IMR-90 (cell line): ENCODE measurements at places on chromosomes 2 and 18.

DNA sequence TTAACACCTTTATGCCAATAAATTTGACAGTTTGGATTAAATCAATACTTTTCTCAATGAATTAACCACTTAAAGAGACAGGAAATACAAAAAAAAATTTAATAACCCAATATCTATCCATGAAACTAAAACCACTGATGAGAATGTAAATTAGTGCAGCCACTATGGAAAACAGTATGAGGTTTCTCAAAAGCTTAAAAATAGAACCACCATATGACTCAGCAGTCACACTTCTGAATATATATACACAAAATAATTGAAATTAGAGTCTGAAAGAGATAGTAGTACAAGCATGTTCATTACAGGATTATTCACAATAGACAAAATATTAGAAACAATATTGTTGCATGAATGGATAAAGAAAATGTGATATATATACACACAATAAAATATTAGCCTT lies 382.1 kb upstream of the SETBP1 start:
- no peak for DNase-seq

- DNase-seq, result peak; percentile 99
Measured at GRCh38 chr2:55862246-55862645, 61.3 kb downstream of the EFEMP1 start.

GRCh38 chr2:237693291-237693994 lies 66.1 kb downstream of the LRRFIP1 start:
- DNase-seq, result peak; percentile 69

GRCh38 chr2:3451169-3451568 lies 68.2 kb downstream of the ADI1 start:
- no peak for DNase-seq

- peak; percentile 15 for DNase-seq
Measured at GRCh38 chr2:203790134-203790852, 77.3 kb upstream of the CTLA4 start.

DNA sequence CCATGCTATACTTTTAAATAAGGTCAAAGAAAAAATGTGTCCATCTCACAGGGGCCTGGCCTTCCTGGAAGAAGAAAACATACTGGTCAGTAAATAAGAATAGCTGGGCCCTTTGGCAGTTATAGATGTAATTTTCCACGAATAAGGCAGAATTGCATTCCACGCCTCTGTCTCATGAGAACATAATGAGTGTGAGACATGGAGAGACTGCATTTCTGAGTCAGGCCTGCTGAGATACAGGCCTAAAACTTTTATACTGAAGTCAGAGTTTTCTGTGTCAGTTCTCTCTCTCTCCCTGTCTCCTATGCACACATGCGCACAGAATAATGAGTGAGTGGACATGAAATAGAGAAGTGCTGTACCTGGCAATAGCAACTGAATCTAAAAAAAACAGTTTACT lies 20.4 kb upstream of the IL1R1 start:
- DNase-seq, result peak; percentile 95

DNA sequence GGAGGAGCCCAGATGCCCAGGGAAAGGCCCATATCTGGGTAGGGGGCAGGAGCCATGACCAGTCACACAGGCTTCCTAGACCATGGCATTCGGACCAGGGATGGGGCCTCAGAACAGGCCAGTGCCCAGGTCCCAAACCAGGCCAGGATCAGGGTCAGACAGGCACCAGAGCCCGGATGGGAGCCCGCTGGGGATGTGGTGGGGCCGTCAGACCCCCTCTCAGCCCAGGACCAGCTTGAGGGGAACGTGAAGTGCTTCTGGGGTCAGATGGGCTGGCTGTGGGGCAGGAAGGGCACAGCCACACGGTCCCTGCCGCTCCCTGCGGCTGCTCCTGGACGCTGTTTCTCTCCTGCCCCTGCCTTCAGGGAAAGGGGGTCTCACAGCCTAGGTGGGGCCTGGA lies 39.1 kb downstream of the SNED1 start:
- no peak for DNase-seq

DNA sequence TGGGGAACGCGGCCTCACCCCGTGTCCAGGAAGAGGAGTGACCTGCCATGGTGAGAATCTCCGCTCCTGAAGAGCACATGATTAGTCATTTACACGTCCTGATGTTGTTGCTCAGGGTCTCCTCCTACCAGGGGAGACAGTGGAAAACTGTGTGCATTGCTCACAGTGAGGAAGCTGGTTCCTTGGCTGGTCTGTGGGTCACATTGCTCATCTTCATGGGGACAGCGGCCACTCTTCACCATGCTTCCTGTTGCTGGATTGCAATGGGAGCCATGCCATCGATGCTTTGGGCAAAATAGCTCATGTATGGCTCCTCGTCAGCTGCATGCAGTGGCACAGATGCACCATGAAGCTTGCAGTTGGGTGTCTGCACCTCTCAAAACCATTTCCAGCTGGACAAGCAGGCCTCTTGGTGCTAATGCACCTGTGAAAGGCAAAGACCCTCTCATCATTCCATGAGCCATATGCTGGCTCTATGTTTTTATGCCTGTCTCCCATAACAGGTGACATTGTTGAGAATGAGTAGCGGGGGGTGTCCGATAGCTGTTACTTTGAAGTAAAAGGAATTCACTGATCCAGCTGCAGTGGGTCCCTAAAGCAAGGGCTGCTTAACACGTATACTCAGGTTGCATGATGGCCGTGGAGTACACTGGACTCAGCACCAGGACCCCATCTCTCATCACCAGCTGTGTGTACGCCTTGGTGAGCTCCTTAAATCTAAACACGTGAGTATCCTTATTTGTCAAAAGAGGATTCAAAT lies 135.0 kb upstream of the ALKAL2 start:
- no peak for DNase-seq

GRCh38 chr18:9329471-9329870 lies 5.1 kb upstream of the TWSG1 start:
- DNase-seq, result no peak

- no peak for DNase-seq
Measured at GRCh38 chr18:36867056-36867455, 38.1 kb downstream of the KIAA1328 start.

DNA sequence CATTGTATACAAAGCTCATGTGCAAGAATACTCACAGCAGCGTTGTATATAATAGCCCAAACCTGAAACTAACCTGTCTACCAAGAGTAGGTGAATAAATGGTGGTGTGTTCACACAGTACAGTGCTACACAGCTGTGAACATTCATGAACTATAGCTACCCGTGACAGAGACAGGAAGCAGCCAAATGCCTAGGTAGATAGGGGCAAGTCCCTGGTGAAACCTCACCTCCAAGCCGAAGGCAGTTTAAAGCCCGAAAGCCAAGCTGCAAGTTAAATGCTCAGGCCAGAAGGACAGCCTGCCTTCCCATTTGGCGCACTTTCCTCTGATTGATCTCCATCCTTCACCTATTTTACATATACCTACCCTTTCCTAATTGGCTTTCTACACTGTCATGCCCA lies 36.5 kb upstream of the IMPA2 start:
- no peak for DNase-seq

- DNase-seq, result no peak
Measured at GRCh38 chr18:29174891-29175290, 998.0 kb upstream of the CDH2 start.

DNA sequence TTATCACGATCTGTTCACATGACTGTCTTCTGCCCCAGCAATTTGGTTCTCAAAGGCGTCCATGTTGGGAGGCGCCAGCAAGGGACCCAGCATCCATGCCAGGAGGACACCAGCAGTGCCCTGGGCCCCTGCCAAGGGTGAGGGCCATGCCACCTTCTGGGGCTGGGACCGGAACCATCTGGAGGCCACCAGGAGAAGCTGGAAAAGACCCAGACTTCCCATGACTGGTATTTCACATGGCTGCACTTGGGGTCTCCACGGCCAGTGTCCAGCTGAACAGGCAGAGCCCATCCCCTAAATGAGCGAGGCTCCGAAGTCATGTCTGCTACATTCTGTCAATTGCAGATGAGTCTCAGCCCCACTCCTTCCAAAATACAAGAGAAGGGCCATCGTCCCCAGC lies 306.8 kb upstream of the HS6ST1 start:
- DNase-seq, result no peak

DNA sequence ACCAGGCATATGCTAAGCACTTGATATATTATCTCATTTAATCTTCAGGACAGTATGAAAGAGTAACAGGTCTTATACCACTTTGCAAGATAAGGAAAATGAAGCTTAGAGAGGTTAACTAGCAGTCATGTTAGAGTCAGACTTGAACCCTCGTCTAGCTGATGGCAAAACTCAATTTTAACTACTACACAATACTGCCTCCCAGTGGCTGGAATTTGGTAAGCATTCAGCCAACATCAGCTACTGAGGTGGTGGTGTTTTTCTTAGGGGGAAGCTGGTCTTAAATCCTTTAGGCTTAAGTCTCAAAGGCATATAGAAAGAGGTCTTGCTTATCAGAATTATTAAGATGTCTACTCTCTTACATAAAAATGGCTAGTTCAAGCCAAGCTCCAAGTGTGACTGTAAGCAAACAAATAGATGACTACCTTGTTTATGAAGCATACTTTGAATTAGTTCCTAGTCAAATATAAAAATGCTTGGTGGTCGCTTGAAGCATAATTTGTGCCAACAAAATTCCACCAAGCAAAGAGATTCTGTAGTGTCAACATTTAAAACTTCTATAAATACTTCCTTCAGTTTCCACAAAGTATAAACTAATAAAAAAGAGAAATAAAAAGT lies 325.4 kb upstream of the FIGN start:
- DNase-seq, result peak; percentile 21

GRCh38 chr2:127675331-127676261 lies at the start of gene LIMS2:
Gene LIMS2 (minus strand): TSS chr2:127675530. CDS start chr2:127675024, 506 bp downstream.
- peak; percentile 33 for DNase-seq

- DNase-seq, result no peak
Measured at GRCh38 chr2:184646593-184646992, 48.3 kb downstream of the ZNF804A start.

DNA sequence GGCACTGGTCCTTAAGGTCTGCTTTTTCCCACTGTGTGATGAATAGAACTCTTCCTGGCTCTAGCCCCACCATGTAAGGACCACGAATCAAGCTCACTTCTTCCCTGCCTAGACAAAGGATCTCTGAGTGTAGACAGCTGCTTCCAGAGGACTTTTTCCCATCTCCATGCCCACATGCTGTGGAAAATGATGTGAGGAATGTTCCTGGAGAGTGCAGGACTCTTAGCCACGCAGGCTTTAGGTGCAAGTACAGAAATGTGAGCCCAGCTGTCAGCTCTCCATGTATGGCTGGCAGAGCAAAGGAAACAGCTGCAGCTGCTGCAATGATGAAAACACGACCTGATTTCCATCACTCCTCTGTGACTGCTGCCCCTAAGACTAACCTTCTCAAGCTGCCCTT lies 35.5 kb downstream of the NXPH2 start:
- no peak for DNase-seq

DNA sequence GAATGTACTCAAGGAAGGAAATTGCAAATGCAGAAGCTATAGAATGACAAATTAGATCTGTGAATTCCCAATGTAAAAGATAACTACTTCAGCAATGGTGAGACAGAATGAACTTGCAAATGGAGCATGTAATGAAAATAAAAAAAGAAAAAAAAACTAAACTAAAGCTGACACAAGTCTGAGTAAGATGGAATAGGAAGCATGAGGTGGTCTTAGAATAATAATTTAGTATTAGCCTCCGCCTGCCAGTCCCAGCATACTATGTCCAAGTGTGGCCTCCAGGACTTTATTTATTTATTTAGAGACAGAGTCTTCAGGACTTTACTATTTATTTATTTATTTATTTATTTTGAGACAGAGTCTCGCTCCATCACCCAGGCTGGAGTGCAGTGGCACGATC lies 37.4 kb upstream of the SLC39A10 start:
- peak; percentile 36 for DNase-seq

DNA sequence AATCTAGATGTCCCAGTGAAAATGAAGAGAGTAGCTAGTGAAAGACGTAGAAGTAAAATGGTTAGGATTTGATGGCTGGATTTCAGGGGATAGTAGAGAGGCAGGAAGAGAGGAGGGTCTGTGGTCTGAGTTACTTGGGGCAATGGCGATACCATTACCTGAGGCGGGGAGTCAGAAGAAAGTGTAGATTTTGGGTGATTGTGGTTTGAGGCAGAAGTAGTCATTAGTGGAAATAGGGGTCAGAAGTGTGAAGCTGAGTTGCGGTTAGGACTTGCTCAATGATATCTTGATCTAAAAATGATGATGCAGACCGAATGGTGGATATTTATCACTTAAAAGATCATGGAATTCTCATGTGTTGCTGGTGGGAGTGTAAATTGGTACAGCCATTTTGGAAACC lies 41.0 kb downstream of the CEP192 start:
- no peak for DNase-seq

GRCh38 chr2:218717262-218717661 lies 6.6 kb downstream of the TTLL4 start:
- peak; percentile 51 for DNase-seq

- no peak for DNase-seq
Measured at GRCh38 chr2:168190590-168191336, 56.6 kb downstream of the STK39 start.

DNA sequence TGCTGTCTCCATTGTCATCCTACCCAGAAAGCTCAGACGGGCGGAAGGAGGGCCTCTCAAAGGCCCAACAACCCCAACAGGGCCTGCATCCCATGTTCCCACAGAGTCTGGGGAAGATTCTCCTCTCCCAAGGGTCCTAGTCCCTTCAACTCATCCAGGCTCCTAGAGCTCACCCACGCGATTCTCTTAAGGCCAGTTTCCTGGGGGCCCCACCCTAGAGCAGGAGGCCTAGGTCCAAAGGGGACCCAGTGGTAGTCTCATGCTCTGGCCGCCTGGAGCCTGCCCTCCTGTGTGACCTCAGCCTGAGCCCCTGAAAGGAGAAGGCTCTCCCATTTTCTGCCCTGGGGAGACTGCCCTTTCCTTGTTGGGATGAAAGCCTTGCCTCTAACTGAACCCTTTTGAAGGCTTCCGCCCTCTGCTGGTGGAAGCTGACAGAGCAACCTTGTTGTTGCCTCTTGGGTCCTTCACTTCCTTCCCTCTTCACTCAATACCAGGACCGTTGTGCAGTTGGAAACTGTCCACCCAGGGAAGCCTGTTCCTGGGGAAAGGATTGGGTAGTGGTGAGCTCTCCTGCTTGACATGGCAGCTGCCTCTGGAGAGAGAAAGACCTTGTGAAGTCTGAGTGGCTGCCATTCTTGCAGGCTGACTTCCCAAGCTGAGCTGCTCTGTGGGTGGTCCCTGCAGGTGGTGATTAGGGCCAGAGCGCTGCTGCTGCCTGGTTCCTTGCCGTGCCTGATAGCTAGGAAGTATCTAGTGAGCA lies 86.0 kb upstream of the ALPP start:
- DNase-seq, result peak; percentile 51

DNA sequence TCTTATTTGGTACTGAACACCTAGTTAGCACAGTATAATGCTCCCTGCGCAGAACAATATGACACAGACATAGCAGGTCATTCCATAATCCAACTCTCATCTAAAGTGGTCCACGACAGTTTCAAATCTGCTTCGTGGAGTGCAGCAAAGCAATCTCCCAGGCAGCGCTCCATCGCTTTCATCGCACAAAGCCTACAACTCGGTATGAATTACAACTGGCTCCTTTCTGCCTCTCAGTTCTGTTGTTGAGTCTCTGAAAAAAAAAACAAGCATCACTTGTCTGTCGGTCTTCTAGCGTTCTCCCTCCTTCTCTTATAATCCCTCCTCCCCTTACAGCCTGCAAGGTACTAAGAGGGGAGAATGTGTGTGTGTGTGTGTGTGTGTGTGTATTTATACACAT lies 123.5 kb downstream of the FIGN start:
- DNase-seq, result no peak

GRCh38 chr18:78146136-78147085 lies 833.2 kb upstream of the SALL3 start:
- no peak for DNase-seq

GRCh38 chr2:136666-137065 lies 90.4 kb upstream of the FAM110C start:
- no peak for DNase-seq
